NCI-H524 (cell line): ENCODE measurements at places on chromosomes 13 and 19.

- DNase-seq, result no peak
Observed at GRCh38 chr19:47778954-47779351, 450 bp downstream of the SELENOW start.

DNA sequence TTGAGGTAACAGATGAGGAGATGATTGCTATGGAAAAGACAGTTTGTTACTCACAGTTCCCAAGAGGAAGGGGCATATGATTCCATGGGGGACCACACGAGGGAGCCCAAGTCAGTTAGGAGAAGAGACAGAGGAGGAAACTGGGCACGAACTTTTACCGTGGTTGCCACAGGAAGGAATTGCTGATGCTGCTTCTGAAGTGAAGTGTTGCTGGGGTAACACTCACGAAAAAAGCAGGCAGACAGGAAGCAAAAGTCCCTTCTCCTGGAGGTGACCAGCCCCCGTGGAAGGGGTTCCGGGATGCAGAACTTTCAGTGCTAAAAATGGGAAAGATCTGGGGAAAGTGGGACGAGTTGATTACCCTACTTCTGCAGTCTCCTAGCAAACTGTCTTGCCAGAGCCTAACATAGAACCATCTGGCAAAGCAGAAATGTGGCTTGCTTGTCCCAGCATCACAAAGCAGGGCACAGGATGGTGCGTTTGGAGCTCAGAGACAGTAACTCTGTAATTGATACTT is 35.4 kb upstream of the MAP3K10 start:
- peak; percentile 16 for DNase-seq

GRCh38 chr13:107447591-107447990 is 767.7 kb downstream of the LIG4 start:
- no peak for DNase-seq

DNA sequence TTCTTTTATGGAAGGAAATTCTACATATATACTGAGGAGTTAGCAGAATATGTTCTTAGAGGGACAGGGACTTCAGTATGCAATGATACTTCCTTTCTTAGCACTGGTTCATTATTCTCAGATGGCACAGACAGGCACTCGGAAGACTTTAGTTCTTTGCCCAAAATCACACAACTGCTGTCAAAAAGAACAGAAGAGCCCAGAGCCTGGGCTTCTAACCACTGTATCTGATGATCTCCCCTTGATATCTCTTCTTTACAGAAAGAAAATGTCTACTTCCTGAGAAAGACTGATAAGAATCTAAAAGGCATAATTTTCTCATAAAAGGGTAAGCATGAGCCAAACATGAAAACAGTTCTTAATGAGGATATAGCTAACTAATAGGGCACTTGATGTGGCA is 2034.2 kb upstream of the PRR20A start:
- DNase-seq, result no peak

GRCh38 chr13:109867766-109868165 is 81.4 kb upstream of the IRS2 start:
- no peak for DNase-seq

DNA sequence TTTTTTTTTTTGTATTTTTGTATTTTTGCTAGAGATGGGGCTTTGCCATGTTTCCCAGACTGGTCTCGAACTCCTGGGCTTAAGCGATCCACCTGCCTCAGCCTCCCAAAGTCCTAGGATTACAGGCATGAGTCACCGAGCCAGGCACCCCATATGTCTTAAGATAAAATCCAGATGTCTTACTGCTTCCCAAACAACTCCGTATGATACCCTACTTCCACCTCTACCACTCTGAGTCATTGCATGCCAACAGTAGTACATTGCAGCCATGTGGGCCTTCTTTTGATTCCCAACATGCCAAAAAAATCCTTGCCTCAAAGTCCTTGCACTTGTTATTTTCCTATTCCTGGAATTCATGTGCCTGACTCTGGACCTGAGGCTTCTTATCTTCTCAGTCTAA is 799.2 kb downstream of the GPC5 start:
- no peak for DNase-seq
